A549 treated with dexamethasone at 1 μM for 4 hours (cell line): ENCODE measurements at places on chromosomes 13 and 19. TPM values are rescaled to one million over a fixed set of nuclear protein-coding genes. Genes with fewer than 3 reads are reported as not detected.

Gene DMKN
- 31.6 to 41.1 TPM (median 36.7 TPM) in 5 replicates for total RNA-seq

Gene SIGLEC6
- not detected in 5 replicates for total RNA-seq

Gene ATP4B
- not detected in 5 replicates for total RNA-seq

Gene GIPR
- 1.4 to 4.1 TPM (median 2.4 TPM) in 5 replicates for total RNA-seq

Gene GJB2
- 0.50 to 0.84 TPM (median 0.69 TPM) in 5 replicates for total RNA-seq

Gene TLE6
- 4.4 to 7.3 TPM (median 6.1 TPM) in 5 replicates for total RNA-seq

Gene ERICH6B
- total RNA-seq, result not detected in 5 replicates

Gene MAB21L1
- not detected in 5 replicates for total RNA-seq

Gene MRPL54
- 56.4 to 89.3 TPM (median 58.4 TPM) in 5 replicates for total RNA-seq

Gene VRK3
- total RNA-seq, result 34.0 to 39.2 TPM (median 38.1 TPM) in 5 replicates
